ENCODE measurements at places on chromosomes 5 and 9.

DNA sequence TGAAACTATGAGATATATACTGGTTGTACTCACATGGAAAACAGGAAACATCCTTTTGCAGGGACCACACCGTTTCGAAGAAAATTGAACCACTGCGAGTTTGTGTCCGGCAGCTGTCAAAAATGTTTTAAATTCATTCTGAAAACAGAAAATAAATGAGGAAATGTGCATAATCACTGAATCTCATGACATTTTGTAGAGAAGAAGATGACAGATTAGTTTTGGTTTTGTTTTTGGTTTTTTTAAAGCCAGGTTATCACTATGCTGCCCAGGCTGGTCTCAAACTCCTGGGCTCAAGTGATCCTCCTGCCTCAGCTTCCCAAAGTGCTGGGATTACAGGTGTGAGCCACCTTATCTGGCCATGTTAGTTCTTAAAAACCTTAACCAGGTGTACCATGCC lies 3.5 kb downstream of the TXNDC8 start:
- no peak for DNase-seq

DNA sequence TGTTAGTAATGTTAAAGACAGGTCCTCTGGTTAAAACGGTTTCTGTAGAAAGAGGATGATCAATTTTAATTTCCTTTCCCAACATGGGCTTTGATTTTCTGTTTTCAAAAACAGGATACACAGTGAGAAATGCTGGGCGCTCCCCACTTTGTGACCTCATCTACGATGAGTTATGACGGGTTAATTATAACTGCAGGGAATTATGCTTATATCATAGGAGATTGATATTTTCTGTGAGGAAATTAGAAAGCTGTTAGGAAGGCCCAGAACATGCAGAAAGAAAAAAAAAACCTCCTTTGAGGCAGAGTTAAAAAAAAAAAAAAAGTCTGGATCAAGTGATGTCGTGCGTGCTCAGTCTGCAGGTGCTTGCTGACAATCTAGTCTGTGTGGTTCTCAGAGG lies 176.8 kb upstream of the OTULINL start:
- no peak for DNase-seq

DNA sequence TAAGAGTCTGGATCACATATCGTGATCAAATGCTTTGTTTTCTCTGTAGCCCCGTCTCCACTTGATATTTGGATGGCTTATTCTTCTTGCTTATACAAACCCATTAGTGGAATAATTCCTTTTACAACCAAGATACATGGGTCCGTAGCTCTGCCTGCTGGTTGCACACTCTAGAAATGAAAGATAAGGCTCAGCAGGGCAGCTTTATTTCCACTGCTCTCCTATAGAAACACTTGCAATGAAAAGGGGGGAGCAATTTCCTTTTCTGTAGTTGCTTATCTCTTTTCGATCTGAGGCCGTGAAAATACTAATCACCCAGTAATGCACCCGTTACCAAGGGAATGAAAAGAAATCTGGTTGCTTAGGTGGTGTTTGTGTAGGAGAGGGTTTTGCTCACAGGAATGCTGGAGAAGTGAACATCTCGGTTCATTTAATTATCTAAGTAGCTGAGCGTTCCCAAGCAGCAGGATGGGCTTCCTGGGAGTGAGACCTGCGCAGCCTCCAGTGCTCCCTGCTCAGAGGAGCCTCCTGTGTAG lies 131.7 kb downstream of the ADAMTS16 start:
- DNase-seq: no peak

- no peak for DNase-seq
Observed at GRCh38 chr5:146797658-146798057, 80.9 kb downstream of the PPP2R2B start.

GRCh38 chr5:177355868-177356168 lies 1.9 kb upstream of the RGS14 start:
- DNase-seq: no peak

DNA sequence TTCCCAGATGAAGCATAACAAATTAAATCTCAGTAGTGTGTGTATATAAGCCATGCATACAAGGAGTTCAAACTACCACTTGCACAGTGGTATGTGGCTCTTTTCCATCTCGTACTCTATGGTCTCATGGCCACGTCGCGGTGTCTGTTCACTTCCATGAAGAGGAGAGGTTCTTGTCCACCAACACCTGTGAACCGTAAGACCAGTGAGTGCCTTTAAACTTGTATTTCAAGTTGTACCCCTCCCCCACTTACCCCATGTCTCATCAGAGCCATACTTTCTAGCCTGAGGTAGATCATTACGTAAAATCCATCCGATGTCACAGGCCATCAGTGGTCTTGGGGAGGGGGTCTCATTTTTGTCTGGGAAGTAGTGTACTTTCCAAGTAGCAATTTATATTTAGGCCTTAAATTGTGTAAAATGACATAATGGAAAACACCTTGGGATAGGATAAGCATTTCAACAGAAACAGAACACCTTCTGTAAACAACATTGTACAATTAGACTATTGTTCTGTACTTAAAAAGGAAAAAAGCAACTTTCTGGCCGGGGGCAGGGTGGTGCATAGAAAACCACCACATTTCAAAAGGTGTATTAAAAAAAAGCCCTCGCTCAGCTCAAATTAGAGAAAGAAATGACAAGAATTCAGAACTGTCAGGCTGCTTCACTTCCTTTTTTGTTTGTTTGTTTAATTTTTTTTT lies 163.0 kb downstream of the SMARCA2 start:
- DNase-seq: no peak

GRCh38 chr9:116389541-116390302 lies 236.1 kb downstream of the PAPPA start:
- DNase-seq: no peak

DNA sequence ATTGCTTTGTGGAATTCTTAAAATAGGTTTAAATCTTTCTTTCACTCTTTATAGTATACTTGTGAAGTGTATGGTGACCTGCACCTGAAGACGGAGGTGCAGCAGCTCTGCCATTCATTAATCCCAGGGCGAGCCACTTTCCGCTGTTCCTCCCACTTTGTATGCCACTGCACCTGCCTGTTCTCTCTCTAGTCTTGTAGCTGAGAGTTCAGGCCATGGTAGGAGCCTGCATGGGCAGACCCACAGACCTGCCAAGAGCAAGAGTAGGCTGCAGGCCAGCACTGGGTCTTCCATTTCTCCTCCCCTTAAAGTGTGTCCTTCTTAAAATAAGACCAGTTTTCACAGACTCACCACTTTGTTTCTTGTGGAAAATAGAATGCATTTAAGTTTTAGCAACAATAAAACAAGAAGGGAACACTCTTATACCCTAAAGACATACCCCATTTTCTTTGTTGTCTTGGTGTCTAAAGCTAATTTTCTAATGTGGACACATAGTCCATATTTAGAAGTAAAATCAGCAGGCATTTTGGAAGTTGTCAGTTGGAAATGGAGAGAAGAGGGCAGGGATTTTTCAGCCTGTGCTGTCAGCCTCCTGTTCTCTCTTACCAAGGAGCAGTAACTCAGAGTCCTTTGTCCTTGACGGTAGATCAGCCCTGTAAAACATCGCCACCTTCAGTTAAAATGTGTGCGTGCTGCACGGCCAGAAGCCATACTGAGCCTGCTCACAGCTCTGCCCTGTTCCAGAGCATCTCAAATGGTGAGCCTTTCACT lies 103.2 kb downstream of the SNCAIP start:
- DNase-seq: peak; percentile 71

GRCh38 chr5:39337252-39337915 lies 26.9 kb downstream of the C9 start:
- no peak for DNase-seq

- no peak for DNase-seq
Observed at GRCh38 chr9:107874137-107874536, 384.6 kb upstream of the KLF4 start.

DNA sequence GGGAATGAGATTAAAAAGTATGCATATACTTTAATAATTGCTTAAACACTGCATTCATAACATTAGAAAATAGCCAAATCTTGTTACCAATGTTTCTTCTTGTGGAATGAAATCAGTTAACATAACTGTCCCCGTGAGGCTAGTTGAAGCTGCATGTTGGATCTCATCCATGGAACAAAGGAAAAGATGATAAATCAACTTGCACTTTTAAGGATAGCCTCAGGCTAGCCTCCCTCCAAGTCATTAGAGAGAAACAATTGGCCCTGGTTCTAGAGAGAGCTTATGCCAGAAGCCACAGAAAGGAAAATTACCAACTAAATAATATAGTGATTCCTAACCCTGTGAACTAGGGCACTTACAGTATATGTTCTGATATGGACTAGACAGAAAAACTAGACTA lies 66.9 kb downstream of the GRIN3A start:
- no peak for DNase-seq

GRCh38 chr5:78886341-78887230 lies 98.5 kb downstream of the ARSB start:
- no peak for DNase-seq

DNA sequence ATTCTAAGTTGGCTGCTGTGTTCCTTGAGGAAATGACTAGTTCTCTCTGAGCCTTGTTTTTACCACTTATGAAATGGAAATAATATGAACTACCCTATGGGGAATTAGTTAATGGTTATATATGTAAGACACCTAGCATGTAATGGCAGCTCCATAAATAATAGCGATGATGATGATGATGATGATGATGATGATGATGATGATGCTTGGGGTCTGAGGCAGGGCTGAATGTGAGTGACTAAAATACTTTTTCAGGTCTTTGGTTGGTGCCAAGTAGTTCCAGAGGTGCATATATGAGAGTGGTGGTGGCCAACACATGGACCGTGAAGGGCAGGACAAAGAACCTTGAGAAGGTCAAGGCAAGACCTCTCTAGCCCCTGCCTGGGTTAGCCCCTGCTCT lies 123.3 kb upstream of the PANK3 start:
- DNase-seq: no peak

GRCh38 chr5:62732677-62733121 lies 154.1 kb downstream of the LRRC70 start:
- DNase-seq: no peak

GRCh38 chr5:97070234-97070633 lies 72.2 kb downstream of the LIX1 start:
- DNase-seq: no peak

- DNase-seq: no peak
Observed at GRCh38 chr5:143955141-143955540, 143.2 kb downstream of the HMHB1 start.

GRCh38 chr5:82205005-82205404 lies 73.1 kb downstream of the RPS23 start:
- DNase-seq: no peak

DNA sequence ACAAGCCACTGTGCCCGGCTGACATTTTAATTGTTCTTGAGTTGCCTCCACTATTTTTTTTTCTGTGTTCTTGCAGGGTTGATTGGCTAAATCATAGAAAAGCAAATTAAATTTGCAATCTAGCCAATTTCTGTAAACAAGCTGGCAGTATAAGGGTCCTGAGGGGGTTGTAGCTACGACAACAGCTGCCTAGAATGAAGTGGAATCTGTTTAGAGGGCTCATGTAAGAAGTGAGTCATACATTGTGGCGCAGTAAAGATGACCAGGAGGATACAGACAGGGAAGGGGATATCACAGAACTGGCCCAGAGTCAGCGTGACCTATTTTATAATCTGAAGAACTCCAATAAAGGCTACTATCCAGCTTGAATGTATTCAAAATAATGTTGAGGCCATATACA lies 82.2 kb upstream of the TLE1 start:
- no peak for DNase-seq

DNA sequence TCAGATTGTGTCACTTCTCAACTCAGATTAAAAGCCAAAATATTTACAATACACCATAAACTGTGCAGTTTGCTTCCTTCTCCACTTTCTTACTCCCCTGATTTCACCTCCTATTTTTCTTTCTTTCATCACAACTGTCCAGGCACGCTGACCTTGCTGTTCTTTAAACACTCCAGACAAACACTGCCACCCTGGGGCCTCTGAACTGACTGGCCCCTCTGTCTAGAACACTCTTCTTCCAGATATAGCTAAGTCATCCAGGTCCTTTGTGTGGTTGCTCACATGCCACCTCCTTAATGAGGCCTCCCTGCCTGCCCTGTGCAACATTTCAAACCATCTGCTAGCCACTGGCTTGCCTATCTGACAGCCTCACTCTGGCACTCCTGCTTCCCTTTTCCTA lies 46.6 kb downstream of the ATG10 start:
- peak; percentile 25 for DNase-seq

DNA sequence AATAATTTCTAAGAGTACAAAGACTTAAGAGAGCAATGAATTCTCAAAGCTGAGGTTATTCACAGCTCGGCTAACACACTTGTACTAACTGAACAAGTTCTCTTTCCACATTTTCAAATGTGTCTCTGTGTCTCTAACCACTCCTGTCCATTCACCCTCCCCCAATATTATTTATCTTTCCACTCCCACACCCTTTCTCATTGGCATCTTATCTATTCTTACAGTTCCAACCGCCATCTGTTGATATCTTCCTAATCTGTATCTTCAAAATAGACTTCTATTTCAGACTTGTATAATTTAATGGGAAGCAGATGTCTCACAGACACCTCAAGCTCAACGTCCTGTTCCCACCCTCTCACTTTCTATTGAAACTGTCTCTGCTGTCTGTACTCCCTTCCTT lies 205.9 kb downstream of the ANXA1 start:
- no peak for DNase-seq

- no peak for DNase-seq
Observed at GRCh38 chr9:1071730-1072129, 21.6 kb downstream of the DMRT2 start.

GRCh38 chr5:6235726-6236125 lies 142.6 kb downstream of the MED10 start:
- DNase-seq: no peak

GRCh38 chr5:415928-416635 lies 26.9 kb upstream of the EXOC3 start:
- no peak for DNase-seq

- DNase-seq: no peak
Observed at GRCh38 chr9:14198841-14199455, 115.0 kb downstream of the NFIB start.

DNA sequence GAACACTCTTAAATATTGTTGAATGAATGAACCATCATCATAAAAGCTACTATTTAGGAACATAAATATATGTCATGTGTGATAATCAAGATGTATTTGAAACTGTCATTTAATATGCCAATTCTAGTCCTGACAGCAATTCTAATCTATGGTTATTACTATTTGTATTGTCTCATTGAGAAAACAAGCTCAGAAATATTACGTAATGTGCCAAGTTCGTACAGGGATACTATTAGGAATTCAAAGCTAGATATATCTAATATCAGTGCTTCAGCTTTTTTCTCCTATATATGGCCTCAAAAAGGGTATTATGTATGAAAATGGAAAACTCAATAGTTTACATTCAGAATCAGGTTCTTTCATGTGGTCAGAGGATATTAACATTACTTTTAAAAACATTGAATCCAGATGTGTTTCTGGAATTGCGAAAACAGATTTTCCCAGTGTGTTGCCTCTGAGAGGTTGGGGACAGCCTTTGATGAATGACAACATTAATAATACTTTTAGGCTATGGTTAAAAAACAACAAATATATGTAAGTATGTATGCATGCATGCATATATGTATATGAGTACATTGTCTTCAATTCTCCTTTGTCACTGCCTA lies 95.1 kb downstream of the KCTD16 start:
- DNase-seq: no peak

GRCh38 chr5:119105971-119106370 lies 35.1 kb downstream of the DMXL1 start:
- DNase-seq: no peak

Data from large intestine (tissue), 12 donors.